Erythroblast (primary cell): ENCODE measurements at places on chromosomes 5 and 9.

GRCh38 chr9:83536332-83536731 lies 1.9 kb downstream of the FRMD3 start:
- DNase-seq, result no peak

- no peak for DNase-seq
These were observed 66.0 kb upstream of the FCN1 start for GRCh38 chr9:134983506-134984371.

- no peak for DNase-seq
These were observed 20.4 kb downstream of the TENT4A start for GRCh38 chr5:6733411-6734242.

DNA sequence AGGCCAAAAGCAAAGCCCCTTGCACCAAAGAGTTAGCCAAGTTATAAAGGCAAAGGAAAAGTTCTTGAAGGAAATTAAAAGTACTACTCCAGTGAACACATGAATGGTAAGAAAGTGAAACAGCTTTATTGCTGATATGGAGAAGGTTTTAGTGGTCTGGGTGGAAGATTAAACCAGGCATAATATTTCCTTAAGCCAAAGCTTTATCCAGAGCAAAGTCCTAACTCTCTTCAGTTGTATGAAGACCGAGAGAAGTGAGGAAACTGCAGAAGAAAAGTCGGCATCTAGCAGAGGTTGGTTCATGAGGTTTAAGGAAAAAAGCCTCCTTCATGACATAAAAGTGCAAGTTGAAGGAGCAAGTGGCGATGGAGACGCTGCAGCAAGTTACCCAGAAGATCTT lies 3.1 kb upstream of the NUDT12 start:
- no peak for DNase-seq
